ENCODE measurements at places on chromosomes 2 and 18.

- no peak for DNase-seq
These were observed 331.2 kb downstream of the ARHGAP15 start for GRCh38 chr2:143460382-143460781.

GRCh38 chr2:136255127-136255526 is 137.2 kb upstream of the CXCR4 start:
- no peak for DNase-seq

DNA sequence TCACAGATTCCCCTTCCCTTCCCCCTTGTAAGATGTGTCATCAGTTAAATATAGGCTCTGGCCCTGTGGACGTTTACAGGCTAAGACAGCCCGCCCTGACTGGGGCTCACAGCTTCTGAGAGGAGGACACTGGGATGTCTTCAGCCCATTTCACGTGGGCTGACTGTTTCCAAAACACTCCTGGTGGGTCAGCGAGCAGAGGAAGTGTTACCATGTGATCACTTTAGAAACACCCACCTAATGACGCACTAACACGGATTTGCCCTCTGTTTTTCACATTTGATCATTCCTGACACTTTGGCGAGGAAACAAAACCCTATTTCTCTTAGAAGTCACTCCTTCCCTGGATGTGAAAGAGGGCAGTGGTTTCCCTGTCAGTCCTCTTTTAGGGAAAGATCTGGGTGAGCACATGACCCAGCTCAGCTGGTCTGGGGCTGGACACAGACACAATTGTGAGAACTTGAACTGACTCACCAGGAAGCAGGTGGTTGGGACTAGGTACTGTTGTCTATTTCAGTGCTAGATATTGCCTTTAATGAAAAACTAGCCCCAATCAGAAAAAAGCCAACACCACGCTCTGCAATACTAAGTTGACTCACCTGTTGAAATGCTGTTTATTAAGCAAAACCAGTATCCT is 38.8 kb downstream of the BMP10 start:
- DNase-seq: no peak

DNA sequence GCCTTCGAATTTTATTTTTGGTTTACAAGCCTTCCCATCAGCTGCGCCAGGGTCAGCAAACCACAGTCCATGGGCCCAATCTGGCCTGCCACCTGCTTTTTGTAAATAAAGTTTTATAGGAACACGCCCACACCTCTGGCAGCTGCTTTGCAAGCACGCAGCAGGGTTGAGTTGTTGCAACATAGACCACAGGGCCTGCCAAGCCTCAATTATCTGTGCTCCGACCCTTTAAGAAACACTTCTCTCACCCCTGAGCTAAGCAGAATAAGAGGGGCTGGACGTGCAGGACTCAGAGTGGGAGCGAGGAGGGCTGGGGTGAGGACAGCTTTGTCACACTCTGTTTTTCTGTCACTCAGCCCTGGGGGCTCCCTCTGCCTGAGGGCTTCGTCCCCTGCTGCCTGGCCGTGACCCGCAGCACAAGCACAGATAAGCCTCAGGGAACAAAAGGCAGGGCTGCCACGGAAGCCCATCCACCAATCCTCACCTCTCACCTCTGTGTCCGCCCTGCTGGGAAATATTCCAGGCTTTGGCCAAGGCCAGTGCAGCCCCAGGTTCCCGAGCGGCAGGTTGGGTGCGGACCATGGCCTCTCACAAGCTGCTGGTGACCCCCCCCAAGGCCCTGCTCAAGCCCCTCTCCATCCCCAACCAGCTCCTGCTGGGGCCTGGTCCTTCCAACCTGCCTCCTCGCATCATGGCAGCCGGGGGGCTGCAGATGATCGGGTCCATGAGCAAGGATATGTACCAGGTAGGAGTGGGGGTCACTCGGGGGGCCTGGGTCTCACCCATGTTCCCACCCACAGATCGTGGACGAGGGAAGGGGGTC is at the start of gene AGXT:
AGXT (plus strand) TSS at position 539 of the 823 bp plus-strand sequence; CDS start at position 581, 42 bp downstream.
- no peak for DNase-seq

DNA sequence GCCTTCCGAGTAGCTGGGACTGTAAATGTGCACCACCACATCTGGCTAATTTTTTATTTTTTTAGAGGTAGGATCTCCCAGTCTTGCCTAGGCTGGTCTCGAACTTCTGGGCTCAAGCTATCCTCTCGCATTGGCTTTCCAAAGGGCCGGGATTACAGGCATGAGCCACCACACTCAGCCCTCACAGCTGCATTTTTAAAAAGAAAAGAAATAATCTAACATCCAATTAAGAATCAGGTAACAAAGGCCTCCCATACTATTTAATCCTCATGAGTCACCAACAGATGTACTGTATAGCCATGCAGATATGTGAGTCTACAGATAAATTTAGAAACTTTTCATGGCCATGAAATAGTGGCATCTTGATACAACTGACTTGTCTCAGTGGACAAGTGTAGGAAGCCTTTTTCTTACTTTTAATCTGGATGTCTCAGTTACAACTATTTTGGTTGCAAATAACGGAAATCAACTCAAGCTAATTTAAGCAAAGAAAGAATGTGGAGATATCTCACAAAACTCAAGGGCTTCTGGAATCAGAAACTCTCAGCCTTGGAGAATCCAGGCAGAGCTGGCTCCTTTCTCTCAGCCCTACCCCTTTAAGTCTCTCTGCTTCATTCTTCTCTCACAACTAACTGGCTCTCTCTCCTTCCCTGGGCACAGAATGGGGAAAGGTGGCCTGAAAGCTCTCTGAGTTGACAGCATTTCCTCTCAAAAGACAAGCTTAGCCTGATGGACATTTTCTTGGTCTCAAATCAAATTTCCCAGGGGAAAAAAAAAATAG is 12.8 kb upstream of the PPM1B start:
- DNase-seq: no peak

GRCh38 chr2:194714541-194714940 is 942.5 kb upstream of the SLC39A10 start:
- DNase-seq: no peak

- no peak for DNase-seq
These were observed 63.0 kb downstream of the REEP1 start for GRCh38 chr2:86274265-86274917.

- DNase-seq: no peak
These were observed 687.9 kb upstream of the SETBP1 start for GRCh38 chr18:43992741-43993140.

DNA sequence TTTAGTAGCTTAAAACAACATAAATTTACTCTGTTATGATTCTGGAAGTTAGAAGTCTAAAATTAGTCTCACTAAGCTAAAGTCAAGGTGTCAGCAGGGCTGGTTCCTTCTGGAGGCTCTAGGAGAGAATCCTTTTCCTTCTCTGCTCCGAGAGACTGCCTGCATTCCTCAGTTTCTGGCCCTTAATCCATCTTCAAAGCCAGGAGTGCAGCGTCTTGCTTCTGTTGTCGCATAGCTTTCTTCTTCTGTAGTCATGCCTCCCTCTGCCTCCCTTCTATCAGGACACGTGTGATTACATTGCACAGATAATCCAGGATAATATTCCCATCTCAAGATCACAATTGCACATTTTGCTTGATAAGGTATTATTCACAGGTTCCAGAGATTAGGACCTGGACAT is 35.1 kb downstream of the DAPL1 start:
- no peak for DNase-seq

DNA sequence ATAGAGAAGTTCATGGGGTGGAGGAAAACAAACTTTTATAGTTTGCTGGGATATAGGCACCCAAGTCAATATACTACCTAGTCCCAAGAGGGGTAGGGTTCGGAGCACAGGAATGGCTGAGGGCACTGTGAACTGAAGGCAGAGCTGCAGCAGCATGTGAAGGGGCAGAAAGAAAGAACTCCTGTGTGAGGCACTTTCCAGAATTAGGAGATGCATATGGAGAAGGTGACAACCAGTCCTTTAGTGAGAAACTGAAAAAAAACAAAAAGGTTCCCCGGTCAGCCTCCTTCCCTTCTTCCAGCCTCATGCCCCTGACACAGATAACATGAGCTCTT is 429.1 kb downstream of the DSC3 start:
- no peak for DNase-seq

DNA sequence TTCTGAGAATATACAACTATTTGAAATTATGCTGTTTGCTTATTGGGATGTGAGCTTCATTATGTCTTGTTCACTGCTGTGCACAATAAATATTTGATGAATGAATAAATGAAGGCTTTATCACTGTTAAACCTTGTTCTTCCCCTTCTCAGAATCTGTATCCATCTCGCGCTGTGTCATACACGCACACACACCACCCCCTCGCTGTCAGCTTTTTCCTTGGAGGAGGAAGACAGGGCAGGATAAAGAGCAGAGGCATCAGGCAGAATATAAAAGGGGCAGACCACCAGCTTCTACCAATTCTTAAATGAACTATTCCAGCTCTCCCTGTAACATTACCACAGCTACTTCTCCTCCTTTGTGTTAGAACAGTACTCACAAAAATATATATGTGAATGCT is 75.0 kb downstream of the CD226 start:
- DNase-seq: no peak

DNA sequence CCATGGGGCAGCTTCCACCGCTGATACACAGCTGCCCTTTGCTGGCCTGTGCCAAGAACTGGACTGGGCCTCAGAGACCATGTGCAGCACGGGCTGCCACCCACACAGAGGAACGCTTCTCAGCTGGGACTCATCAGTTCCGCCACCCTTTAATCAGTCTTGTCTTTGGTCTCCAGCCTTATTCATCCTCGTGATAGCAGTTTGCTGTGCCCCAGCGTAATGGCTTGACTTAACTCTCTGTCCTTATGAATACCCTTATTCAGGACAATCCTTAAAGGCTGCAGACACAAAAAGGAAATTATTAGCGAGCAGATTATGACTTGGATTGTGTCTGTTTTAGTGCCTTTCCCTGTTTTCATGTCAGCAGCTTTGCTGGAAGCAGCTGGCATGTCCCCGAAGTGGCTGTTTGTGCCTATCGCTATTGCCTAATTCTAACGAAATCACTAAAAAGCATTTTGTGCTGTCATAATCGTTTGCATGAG is 108.9 kb upstream of the DAPL1 start:
- no peak for DNase-seq

GRCh38 chr2:128448331-128449225 is 129.9 kb upstream of the HS6ST1 start:
- no peak for DNase-seq

- DNase-seq: no peak
These were observed 16.4 kb downstream of the EMX1 start for GRCh38 chr2:72933646-72934151.

DNA sequence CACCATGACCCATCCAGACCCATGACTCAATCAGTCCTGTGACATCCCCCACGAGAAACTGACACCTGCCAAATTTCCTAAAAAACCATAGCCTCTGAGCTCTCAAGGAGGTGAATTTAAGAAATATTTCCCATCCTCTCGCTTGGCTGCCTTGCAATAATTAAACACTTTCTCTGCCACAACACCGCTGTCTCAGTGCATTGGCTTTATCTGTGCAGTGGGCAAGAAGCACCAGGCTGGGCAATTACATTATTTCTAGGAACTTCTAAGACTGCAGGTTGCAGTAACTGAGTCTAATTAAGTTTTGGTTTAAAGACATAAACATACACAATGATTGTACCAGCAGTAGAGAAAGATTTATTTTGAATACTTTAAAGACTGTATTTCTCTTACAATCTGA is 22.0 kb upstream of the RTTN start:
- no peak for DNase-seq

DNA sequence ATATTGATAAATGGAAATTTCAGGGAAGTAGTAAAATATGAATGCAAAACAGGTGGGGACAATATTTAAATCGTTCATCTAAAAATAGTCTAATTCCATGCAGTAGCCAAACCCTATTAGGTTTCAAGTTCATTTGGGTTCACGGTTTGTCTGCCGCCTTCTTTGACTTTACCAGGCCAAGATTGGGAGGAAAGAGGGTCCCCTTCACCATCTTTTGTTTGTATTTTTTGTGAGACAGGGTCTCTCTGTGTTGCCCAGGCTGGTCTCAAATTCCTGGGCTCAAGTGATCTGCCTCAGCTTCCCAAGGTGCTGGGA is 98.5 kb upstream of the ATL2 start:
- no peak for DNase-seq

DNA sequence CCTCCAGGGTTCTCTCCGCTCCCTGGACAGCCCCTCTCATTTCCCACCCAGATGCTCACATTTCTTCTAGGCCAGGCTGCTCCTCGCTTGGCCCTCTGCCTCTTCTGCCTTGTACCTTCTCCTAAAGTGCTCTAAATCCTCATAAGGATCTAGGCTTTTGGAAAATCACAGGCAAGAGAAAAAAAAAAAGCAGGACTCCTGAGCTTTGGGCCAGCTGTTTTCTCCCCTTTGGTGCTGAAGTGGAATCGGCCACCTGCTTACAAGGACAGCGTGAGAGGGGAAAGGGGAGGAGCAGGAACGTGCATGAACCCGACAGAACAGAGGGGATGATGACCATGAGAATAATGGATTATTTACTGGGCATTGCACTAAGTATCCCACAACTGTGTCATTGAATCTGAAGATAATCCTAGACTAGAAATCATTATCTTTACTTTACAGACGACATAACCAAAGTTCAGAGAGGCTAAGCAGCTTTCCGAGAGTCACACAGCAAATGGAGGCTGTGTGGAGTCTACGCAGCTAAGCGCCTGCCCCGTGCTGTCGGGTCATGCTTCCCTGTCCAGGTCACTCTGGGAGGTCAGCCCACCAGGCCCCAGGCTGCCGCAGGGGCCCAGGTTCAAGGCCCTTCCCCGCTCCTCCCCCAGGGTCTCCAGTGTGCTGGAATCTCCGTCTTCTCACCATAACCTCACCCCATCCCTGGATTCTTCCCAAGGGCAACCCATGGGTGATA is 141.9 kb downstream of the PXDN start:
- no peak for DNase-seq

GRCh38 chr2:235605312-235606003 is 111.6 kb downstream of the AGAP1 start:
- peak; percentile 42 for DNase-seq

- no peak for DNase-seq
These were observed 159.6 kb upstream of the SMIM21 start for GRCh38 chr18:75587131-75587530.

- no peak for DNase-seq
These were observed 88.6 kb downstream of the SLC5A7 start for GRCh38 chr2:108074946-108075345.

DNA sequence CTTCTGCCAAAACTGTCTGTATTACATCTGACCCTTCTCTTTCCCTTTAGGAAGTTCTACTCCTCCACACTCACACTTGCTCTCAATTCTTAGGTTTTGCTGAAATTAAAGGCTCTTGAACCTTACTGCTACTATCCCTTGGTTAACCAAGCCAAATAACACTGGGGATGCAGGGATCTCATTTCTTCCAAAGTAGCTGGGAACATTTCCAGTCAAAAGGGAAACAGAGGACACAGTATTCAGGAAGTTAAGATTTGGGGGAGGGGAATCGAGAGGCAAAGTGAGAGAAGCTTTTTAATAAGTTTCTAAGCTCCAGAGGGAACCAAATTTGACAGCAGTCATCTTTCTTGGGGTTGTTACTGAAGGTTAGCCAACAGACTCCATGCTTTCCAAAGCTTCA is 6.2 kb downstream of the SEPTIN2 start:
- DNase-seq: no peak

DNA sequence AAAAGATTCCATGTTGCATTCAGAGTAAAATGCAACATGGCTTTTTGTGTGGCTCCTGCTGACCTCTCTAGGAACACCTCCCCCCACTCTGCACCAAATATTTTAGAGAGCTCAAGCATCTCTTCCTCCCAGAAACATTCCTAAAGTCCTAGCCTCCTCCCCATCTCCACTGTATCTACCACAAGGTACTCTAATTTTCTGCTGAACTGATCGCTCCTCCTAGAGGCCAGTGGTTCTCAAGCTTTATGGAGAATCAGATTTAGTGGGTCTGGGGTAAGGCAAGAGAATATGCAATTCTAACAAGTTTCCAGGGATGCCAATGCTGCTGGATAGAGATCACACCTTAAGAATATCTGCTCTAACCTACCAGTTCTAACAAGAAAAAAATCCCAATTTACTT is 89.5 kb upstream of the HNRNPA3 start:
- DNase-seq: no peak

- DNase-seq: no peak
These were observed 1.1 kb downstream of the HADHB start for GRCh38 chr2:26245810-26246209.
